Activated CD4-positive, alpha-beta T cell treated with anti-CD3 and anti-CD28 coated beads, Interleukin-2, amount 50 U/mL, for 4 hours (primary cell): ENCODE measurements at places on chromosomes 1 and 21.

GRCh38 chr1:154944401-154945159 lies 8.1 kb upstream of the PMVK start:
- no peak for DNase-seq

DNA sequence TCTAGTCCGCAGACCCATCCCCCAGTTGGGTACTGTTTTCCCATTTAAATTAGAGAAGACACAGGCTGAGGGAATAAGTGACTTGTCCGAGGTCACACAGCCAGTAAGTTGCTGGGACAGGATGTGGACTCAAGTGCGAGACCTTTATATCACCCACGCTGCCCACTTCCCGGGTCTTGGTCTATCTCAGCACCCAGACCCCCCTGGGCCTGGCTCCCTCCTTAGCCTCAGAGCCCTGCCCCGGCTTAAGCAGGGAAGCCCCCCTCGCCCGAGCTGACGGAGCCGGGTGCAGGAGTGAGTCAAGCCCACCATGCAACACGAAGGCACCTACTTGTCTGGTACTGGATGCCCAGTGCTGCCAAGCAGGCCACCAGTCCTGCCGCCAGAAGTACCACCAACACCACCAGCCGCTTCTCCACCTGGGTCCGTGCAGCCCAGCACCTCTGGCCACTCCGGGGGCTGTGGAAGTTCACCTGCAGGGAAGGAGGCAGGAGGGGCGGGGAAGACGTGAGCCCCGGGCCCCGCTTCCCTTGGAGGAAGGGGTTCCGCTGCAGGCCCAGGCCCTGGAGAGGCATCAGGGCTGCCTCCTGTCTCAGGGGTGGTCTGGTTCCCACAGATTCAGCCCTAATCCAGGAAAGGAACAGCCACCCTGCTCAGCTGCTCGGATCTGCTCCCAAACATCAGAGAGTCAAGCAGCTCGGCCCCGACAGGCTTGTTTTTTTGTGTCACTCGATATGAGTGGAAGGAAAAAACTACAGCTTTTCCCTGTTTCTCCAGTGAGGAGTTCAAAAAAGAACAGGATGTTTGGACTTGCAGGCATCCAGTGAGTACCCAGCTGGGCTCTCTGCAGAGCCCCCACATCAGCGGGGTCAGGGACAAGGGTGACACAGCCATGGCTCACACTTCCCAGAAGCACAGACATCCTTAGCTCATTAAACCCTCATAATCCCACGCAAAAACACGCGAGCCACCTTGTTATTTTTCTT lies 11.1 kb downstream of the ECE1 start:
- no peak for DNase-seq

DNA sequence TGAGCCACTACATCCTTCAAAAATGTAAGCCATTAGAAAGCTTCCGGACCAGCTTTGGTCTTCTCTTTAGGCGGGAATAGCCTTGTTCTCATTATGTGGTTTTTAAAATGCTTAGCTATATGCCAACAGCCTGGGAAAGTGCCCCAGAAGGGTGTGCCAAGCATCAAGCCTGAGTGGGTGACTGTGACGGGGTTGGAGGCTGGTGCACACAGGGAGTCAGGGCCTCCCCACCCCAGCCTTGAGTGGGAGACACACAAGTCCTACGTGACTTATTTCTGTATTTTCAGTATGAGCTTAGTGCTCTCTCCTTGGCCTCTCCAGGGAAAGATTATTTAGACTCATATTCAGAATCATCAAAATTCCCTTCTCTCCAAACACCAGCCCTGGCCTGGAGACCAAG lies 9.8 kb downstream of the UBASH3A start:
- DNase-seq, result no peak

- DNase-seq, result no peak
Measured at GRCh38 chr21:37341254-37341960, 25.2 kb upstream of the DYRK1A start.

GRCh38 chr1:179177182-179177581 lies 52.3 kb downstream of the ABL2 start:
- no peak for DNase-seq

DNA sequence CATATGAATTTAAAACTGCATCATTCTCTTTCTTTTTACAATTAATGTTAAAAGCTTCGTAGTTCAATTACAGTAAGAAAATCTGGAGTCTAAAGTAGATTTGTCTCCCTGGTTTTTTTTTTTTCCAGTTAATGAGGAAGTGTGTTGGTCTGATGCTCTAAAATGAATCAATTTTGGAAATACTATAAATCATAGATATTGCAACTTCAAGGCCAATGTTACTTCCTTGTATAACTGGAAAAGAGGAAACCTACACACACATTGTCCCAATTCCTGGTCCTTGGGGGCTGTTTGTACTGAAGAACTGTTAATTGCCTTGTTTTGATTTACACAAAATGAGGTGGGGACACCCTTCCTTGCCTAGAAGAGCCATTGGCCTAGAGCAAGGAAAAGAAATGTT lies 107.2 kb downstream of the RGS2 start:
- DNase-seq, result no peak

DNA sequence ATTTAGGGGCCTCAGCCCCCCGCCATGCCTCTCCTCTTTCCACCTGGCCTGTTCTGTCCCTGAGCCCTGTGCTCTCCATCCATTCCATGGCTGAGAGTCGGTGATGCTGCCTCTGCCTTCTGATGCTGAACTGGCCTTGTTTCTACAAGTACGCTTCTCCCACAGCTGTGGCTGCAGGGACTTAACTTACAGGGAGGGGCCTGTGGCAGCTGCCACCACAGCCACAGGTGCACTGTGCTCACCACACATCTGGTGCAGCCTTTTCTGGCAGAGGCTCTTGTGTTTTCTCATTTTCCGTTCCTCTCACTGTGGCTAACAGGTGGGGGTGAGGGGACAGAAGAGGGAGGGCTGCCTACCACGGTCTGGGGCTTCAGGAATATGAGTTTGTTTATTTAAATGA lies 4.2 kb downstream of the FMO1 start:
- DNase-seq, result no peak

GRCh38 chr1:228083871-228084278 lies 1.4 kb downstream of the ARF1 start:
- no peak for DNase-seq

GRCh38 chr1:222546548-222547259 lies 1.2 kb downstream of the HHIPL2 start:
- DNase-seq, result no peak

DNA sequence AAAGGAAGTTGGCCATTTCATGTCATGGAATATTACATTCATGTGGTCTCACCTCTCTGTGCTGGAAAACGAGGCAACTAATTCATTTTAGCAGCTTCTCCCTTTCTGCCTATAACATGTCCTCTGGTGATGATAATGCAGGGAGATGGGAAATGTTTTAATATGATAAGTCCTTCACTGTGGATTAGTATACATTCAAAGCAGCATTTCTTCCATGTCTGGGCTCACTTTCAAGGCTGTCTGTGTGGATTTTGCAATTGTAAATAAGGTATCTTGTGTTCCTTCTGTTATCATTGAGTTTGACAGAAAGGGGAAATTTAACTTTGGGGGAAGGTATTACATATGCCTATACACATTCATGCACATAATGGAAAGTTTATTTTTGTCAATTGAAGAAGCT lies 374.7 kb upstream of the DAB1 start:
- DNase-seq, result no peak

DNA sequence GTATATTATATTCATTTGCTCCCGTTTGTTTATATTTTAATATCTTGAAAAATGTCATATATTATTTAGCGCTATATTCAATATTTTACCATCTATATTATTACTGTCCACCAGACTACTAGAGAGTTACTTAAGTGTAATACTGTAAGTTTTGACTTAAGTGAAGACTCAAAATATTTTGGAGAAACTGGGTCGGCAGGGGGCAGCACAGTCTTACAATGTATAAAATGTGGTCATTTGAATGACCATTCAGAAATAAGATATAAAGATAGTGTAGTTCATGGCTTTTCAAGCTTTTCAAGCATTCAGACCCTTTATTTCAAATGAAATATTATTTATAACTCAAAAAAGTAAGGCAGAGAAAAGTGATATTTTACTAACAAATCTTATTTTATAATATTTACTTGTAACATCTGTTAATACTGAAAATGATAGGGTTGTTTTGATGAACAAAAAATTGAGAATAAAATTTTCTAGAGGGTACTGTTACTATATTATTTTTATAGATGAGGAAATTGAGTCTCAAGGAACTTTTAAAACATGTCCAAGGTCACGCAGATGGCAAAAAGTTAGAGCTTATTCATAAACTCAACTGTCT lies 89.0 kb upstream of the SERTAD4 start:
- DNase-seq, result peak; percentile 26

- DNase-seq, result no peak
Measured at GRCh38 chr1:168673974-168674683, 54.9 kb downstream of the DPT start.

DNA sequence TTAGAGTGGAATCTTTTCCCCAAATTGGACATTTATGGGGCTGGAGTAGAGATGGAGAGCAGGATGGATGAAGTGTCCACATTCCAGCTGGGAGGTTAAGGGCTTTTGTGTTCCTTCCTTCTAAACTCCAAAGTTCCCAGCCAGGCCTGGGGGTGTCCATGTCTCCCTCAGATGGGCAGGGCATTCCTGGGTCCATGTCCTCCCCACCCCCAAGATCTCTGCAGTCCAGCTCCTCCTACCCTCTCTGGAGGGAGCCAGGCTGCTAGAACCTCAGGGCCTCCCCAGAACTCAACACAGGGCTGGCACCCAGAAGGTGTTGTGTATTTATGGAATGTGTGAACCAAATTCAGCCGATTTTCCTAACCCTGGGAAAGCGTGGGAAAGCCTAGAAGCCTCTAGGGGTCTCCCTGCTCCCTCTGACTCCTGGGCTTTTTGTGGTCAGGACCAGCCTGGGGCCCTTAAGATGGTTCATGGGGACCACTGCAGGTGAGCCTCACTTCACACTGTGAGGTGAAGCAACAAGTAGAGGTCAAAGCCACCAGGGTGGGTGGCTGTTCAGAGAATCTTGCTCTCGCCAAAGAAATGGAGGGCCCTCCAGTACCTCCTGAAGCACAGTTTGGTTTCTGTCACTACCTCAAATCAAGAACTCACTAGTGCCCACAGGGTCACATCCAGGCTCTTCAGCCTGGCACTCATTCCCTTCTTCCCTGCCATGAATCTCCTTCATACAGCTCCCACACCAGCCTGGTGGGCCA lies 54.8 kb downstream of the GLIS1 start:
- DNase-seq, result no peak

DNA sequence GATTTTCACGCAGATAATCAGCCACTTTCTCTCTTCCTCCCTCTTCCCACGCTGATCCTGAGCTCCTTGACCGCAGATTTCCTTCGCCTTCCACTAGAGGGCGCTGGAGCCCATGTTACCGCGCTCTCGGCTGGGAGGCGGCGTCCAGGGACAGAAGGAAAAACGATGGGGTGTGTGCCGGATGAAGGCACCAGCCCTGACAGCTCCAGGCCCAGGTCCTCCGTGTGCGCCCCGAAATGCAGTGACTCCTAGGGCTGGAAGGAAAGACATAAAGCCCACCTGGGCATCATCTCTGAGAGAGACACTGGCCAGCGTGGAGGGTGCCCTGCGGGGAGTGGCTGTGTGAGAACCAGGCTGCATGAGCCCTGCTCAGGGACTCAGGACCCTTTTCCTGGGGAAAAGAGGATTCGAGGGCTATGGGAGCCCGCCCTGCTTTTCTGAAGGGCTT lies 44.9 kb upstream of the CYP2J2 start:
- peak; percentile 12 for DNase-seq

DNA sequence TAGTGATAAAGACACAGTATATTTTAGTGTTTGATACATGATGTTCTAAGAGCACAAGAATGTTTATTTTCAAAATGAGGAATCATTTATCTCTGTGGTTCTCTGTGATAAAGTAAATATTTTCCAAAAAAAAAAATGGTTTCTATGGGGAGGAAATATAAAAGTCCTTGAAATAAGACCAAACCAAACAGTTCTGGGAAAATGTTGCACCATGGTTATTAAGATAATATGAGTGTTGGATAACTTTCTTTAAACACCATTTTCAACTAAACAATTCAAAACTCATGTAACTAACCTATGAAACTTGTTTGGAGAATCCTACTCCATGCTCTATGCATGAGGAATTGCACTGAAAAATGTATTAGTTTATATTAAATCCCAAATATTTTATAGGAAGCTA lies 184.6 kb downstream of the KCNT2 start:
- no peak for DNase-seq

GRCh38 chr1:232250838-232251237 lies 379.1 kb downstream of the SIPA1L2 start:
- no peak for DNase-seq

DNA sequence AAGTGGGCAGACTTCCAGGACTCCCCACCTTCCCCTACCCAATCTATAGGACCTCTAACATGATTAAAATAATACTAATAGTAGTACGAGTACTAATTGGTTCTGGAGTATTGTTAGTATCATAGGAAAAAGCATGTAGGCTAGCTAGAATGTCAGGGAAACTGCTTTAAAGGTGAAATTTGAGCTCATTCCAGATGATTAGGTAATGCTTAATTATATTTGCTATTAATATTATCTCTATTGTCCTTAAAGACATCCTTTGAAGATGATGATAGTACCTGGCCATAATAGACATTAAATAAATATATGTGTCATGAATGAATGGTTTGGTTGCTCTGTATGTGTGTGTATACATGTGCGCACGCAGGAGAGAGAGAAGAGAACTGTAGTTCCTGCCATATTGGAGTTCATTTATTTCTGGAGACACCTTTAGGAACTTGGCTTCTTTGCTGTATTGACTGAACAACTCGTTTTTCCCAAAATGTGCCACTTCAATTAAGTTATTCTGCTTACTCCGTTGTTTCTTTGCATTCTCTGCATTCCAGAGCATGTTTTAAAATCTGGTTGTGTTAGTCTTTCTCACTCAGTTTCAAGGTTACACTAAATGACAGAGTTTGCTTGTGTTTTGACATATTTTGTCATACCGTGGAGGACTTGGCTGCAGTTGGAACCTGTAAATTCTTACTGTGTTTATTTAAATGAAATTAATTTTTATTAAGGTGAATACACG lies 117.1 kb downstream of the OSBPL9 start:
- DNase-seq, result no peak

- no peak for DNase-seq
Measured at GRCh38 chr21:37348664-37349063, 17.9 kb upstream of the DYRK1A start.

DNA sequence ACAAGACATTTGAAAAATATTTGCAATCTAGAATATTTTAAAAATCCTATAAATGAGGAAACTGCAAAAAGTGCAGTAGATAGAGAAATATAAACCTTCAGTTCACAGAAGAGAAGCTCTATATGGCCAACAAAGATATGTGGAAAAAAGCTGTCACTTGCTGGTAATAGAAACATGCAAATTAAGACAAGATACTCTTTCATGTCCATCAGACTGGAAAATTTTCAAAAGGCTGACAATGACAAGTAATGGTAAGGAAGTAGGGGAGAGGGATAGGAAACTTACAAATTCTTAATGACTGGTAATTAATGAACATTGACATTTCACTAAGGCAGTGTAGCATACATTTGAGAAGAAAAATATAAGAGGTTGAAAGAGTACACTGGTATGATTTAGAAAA lies 147.9 kb downstream of the MRPL39 start:
- no peak for DNase-seq

GRCh38 chr1:109208836-109209463 lies 4.8 kb upstream of the SARS1 start:
- DNase-seq, result no peak

GRCh38 chr1:121444096-121444495 lies 259.3 kb downstream of the SRGAP2C start:
- no peak for DNase-seq

GRCh38 chr1:4020449-4020848 lies 120.4 kb upstream of the C1orf174 start:
- no peak for DNase-seq

GRCh38 chr1:84919461-84919970 lies 26.5 kb upstream of the LPAR3 start:
- no peak for DNase-seq

GRCh38 chr1:59025898-59026426 lies 242.1 kb upstream of the JUN start:
- no peak for DNase-seq
